ENCODE measurements at places on chromosomes 12 and 14. TPM values are rescaled to one million over a fixed set of nuclear protein-coding genes. Genes with fewer than 3 reads are reported as not detected.

The VWF gene
- 46.7 TPM for total RNA-seq

DNA sequence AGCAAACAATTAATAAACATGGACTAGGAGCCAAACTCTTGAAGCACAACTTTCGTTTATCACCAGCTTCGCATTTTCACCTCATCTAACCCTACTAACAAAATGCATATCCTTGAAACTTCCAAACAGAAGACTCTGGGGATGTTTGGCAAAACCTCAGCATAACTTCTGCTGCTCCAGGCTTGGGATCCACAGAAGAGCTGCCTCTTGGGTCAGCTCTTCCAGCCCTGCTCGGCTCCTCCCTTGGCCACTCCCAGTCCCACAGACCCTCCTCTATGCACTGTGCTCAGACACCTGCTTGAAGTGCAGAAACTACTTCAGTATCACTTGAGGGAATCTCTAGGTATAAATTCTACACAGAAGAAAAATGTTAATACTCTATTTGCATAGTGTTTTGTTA is 110.0 kb upstream of the AMIGO2 start:
- no peak for DNase-seq

DNA sequence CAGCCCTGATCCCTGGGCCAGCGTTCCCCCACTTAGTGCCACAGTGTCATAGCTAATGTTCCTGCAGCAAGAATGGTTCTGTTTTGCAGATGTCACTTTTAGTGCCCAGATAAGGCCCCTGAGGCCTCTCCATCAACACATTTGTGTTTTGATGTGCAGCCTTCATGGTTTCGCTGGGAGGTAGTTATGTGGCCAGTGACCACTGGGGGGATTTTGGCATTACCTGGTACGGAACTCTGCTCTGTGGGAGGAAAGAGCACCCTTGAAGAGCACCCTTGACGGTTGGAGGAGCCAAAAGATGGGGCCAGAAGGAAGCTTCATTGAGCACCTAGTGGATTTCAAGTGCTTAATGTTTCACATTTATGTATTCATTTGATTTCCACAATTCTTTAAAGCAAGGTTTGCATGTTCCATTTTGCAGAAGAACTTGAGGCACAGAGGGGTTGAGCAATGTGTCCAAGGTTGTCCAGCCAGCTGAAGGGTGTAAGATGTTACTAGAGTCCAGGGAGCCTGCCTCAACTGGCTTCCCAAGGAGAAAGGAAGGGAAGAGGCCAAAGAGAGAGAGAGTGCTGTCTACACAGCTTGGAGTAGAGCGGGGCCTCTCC is 13.0 kb downstream of the SERPINA11 start:
- DNase-seq, result no peak

GRCh38 chr12:102816816-102817434 is 100.1 kb downstream of the PAH start:
- DNase-seq, result no peak

DNA sequence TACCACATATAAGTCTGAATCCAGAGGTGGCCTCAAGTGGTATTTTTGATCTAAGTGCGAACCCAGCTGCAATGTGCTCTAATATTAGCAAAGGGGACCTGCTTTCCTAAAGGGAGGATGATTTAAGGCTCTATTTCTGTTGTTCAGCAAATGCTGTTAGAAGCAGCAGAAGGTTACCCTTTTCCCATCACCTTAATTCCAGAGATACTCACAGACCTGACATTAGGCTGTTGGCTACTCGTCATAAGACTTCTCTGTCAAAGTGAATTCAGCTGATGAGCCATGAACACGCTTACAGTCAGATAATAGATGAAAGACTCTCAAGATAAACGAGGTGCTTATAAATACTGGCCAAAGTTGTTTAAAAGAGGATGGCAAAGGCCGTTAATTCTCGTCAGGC is 308.7 kb upstream of the DDHD1 start:
- no peak for DNase-seq
